ENCODE measurements at places on chromosomes 5 and 9.

- no peak for DNase-seq
These were observed 3.4 kb downstream of the SSNA1 start for GRCh38 chr9:137191691-137192447.

DNA sequence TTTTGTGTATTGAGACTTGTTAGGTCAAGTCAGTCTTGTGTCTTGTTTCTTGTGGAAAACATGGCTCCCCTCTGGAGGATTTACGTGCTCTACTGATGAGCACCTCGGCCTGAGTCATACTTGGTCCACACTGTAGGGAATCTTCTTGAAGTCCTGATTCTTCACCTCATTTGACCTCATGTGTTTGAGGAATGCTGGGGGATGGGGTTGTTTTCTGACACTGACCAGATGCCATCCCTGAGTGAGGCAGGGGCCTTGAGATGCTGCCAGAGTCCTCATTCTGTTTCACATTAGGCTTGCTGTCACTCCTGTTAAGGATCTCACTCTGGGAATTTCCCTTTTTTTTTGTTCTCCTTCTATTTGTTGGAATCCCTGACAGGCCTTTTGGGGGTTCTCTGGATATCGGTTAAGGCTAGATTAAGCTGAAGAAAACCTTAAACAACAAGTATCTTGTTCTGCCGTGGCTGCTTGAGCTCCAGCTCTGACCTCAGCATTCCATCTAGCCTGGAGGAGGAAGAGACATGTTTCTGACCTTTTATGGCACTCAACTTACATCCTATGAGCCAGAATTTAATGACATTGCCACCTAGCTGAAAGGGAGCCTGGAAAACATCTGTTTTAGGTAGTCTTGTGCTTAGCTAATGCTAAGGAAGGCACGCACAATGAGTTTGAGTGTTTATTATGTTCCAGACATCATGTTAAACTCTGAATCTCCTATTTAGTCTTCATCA lies 20.6 kb downstream of the TCOF1 start:
- DNase-seq, result no peak

DNA sequence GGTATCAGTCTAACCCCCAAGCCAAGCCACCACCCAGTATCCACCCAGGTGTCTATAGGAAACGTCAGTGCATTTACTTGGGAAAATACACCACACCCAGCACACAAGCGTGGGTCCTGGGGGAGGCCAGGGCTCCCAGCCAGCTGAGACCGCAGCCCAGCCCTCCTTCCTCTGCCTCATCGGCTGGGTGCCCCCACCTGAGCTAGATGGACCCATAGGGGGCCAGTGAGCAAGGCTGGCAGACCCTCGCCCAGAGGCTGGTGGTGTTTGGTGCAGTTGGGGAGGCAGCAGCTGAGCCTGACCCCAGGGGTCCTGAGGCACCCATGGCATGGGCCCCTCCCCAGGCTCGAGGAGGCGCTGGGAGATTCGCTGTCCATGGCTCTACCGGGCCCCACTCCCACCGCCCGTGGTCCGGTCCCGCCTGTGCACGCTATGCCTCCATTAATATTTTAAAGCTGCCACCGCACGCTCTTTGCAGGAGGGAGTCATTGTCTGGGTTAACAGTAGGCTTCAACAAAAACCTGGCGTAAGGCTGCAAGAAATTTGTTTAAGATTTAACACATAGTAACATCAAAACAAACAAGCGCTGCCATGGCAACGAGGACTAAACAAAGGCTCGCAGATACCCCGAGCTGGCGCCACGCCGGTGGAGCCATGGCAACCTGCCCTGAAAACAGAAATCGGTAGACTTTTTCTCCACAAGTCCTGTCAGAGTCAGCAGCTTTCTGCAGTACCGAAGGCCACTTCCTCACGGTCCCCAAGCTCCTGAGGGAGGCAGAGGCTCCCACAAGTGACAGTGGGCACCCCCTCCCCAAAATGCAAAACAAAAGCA lies 20.6 kb downstream of the TPPP start:
- no peak for DNase-seq

- no peak for DNase-seq
These were observed 5.7 kb downstream of the PAM start for GRCh38 chr5:102760815-102761214.

GRCh38 chr9:127067603-127068220 lies 54.7 kb downstream of the ANGPTL2 start:
- no peak for DNase-seq

All from NCI-H187 treated with DMSO at 0.1 percent for 48 hours (cell line).